ENCODE measurements at places on chromosomes 4 and X.

DNA sequence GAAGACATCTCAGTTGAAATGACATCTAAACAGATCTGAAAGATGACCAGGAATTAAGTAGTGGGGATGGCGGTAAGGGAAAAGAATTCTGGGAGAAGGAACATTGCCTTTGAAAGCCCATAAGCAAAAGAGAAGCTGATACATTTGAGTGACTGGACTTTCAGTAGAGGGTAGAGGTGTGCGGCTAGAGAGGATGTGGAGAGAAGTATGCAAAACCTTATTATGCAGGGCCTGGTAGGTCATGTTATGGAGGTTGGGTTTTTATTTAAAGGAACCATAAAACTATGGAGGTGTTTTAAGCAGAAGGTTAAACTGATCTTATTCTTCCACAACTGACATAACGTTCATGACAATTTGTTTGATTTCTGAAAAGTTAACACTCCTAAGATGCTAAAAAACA lies 36.3 kb downstream of the RPS6KA3 start:
- no peak overlapping the region for H3K27ac ChIP-seq
- no peaks in the 10 kb centered on the region for H3K4me1 ChIP-seq
- H3K36me3 ChIP-seq: peaks cover 57% of the 10 kb centered on the region
- H3K27me3 ChIP-seq: no peaks in the 10 kb centered on the region

DNA sequence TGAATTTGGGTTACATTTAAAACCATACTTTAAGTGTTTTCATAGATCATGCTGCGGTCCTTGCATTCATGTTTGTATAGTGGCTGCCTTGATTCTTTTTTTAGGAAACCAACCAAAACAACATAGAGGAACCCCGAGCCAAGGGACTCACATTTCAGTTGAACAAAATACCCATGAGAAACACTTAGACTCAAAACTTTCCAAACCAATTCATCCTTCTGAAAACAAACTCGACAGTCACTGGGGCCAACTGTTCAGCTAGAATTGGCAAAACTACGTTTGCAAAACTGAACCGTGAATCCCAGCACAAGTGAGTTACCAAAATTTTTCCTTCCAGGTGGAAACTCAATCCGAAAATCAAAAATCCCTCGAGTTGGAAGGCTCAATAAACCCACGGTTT lies 1.4 kb downstream of the ADGRA3 start:
- H3K4me1 ChIP-seq: no peaks in the 10 kb centered on the region
- no peaks in the 10 kb centered on the region for H3K27me3 ChIP-seq
- H3K4me3 ChIP-seq: peak overlapping the region; percentile 44
- no peaks in the 10 kb centered on the region for H3K36me3 ChIP-seq
- DNase-seq: no peak

GRCh38 chrX:63186137-63186536 lies 165.0 kb downstream of the SPIN4 start:
- H3K27me3 ChIP-seq: no peaks in the 10 kb centered on the region
- no peak overlapping the region for H3K27ac ChIP-seq
- H3K4me1 ChIP-seq: no peaks in the 10 kb centered on the region
- H3K4me3 ChIP-seq: no peak overlapping the region

DNA sequence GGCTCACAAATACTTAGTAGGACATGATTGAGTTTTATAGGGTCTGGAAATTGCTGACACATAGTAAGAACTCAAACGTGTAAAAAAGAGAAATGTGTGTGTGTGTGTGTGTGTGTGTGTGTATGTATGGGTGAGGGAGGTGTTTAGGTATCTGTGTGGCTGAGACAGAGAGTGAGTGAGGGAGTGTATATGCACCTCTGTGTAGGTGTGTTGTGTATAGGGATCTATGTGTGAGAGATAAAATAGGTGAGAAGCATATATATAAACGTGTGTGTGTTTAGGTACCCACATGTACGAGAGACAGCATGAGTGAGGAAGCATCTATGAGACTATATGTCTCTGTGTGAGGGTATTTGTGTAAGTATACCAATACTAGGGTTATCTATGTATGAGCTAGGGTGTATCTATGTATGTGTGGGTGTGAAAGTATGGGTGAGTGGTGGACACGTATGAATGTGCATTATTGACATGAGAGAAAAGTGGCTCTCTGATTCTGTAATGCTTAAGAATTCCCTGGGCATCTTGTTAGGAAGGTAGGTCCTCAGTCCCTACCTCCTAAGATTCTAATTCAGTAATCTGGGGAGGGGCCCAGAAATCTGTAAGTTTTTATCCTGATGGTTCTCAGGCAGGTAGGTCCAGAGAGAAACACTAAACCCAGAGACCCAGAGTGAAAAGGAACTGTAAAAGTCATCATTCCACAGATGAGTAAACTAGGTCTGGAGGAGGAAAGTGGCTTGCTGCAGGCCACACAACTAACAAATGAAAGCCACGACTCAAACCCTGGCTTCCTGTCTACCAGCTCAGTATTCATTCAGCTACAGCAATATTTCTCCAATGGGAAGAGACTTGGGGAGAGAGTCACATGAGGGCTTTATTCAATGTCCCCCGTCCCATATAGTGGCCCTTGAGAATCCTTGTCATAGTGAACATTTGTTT lies 237.0 kb downstream of the IDS start:
- H3K4me3 ChIP-seq: no peak overlapping the region
- H3K27ac ChIP-seq: no peak overlapping the region
- no peaks in the 10 kb centered on the region for H3K36me3 ChIP-seq
- no peaks in the 10 kb centered on the region for H3K27me3 ChIP-seq
- DNase-seq: no peak

- no peak overlapping the region for H3K27ac ChIP-seq
- no peak for DNase-seq
- no peaks in the 10 kb centered on the region for H3K4me1 ChIP-seq
- no peak overlapping the region for H3K4me3 ChIP-seq
Measured at GRCh38 chr4:16129336-16129735, 45.5 kb upstream of the PROM1 start.

- H3K27me3 ChIP-seq: no peaks in the 10 kb centered on the region
- peak; percentile 13 for DNase-seq
- no peak overlapping the region for H3K27ac ChIP-seq
- no peaks in the 10 kb centered on the region for H3K36me3 ChIP-seq
- H3K4me3 ChIP-seq: no peak overlapping the region
Measured at GRCh38 chr4:47490550-47490949, 5.5 kb downstream of the ATP10D start.

GRCh38 chrX:48890934-48891401 lies 6.6 kb downstream of the TIMM17B start:
- no peak for DNase-seq
- peak overlapping the region; percentile 29 for H3K27ac ChIP-seq
- H3K4me1 ChIP-seq: peaks cover 21% of the 10 kb centered on the region

DNA sequence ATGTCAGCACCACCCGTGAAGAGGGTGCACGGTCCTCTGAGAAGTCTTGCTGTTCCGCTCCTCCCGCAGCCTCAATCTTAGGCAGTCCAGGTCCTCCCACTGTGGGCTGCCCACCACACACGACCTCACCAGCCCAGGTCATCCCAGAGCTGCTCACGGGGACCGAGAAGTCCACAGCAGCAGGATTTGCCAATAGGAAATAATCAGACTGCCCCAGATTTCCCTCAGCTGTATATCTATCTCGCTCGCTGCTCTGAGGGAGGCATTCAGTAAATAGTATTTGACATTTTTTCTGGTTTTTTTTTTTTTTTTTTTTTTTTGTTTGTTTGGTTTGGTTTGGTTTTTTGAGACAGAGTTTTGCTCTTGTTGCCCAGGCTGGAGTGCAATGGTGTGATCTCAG lies 83.8 kb downstream of the STOX2 start:
- H3K4me1 ChIP-seq: no peaks in the 10 kb centered on the region
- H3K4me3 ChIP-seq: no peak overlapping the region
- no peak for DNase-seq
- no peak overlapping the region for H3K27ac ChIP-seq

- H3K4me3 ChIP-seq: no peak overlapping the region
- H3K36me3 ChIP-seq: no peaks in the 10 kb centered on the region
- H3K27ac ChIP-seq: no peak overlapping the region
- no peaks in the 10 kb centered on the region for H3K27me3 ChIP-seq
- H3K4me1 ChIP-seq: no peaks in the 10 kb centered on the region
Measured at GRCh38 chrX:13891377-13892140, 74.7 kb upstream of the GPM6B start.

DNA sequence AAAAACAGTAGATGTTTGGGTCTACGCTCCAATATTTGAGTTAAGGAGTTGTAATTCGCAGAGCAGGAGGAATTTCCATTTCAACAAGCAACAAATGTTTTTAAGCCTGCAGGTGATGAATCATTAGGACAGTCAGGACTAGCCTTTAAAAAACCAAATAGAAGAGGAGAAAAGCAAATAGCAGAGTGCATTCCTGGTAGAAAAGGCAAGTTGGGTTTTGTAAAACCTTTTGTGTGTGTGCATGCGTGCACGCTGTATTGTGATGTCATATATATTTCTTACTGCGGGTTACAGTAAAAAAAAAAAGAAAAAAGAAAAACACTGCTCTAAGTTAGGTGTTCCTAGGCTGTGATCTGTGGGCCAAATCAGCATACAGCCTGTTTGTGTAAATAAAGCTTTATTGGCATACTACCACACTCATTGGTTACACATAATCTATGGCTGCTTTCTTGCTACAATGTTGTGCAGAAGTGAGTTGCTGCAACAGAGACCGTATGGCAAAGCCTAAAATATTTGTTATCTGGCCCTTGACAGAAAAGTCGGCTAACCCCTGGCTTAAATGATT lies 135.6 kb downstream of the MID1 start:
- no peaks in the 10 kb centered on the region for H3K27me3 ChIP-seq
- no peak overlapping the region for H3K27ac ChIP-seq
- DNase-seq: no peak
- no peaks in the 10 kb centered on the region for H3K4me1 ChIP-seq
- H3K4me3 ChIP-seq: no peak overlapping the region

DNA sequence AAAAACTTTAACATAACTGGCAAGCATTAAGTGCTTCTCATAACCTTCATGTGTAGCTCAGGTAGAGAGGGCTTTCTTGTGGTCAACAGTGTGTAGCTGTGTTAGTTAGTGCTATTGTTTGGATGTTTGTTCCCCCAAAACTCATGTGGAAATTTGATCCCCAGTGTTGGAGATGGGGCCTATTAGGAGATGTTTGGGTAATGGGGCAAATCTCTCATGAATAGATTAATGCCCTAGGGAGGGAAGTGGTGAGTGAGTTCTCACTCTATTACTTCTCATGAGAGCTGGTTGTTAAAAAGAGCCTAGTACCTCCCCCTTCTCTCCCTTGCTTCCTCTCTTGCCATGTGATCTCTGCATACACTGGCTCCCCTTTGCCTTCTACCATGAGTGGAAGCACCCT lies 16.5 kb upstream of the SLC25A43 start:
- no peak overlapping the region for H3K27ac ChIP-seq
- no peak for DNase-seq
- H3K4me1 ChIP-seq: no peaks in the 10 kb centered on the region
- H3K4me3 ChIP-seq: no peak overlapping the region
- H3K27me3 ChIP-seq: no peaks in the 10 kb centered on the region
- no peaks in the 10 kb centered on the region for H3K36me3 ChIP-seq

DNA sequence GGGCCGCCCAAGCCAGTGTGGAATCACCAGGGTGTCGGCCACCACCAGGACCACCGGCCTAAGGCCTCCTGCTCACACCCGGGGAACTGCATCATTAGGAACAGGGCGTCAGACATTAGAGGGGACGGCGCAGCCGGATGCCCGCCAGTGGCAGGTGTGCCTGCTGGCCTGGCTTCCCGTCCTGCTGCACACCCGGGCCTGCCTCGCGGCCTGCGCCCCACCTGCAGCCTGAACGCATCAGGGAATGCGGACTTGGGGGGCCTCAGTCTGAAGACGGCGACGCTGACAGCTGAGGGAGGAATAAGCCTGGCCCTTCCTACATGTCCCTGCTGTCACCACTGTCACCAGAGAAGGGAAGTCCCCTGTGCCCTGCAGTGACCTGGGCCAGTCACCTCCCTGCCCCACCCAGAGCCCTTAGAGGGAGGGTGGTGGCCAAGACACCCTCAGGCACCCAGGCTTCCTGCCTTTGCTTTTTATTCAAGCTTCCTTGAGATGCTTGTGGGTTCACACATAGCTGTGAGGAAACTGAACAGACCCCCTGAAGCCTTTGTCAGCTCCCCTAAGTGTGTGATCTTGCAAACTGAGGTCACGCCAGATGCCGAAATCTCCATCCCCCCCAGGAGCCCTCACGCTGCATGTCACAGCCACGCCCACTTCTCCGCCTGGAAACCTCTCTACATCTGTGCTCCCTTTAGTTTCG lies 3.2 kb downstream of the DGKQ start:
- H3K4me3 ChIP-seq: no peak overlapping the region
- no peak overlapping the region for H3K27ac ChIP-seq
- no peak for DNase-seq
- H3K36me3 ChIP-seq: no peaks in the 10 kb centered on the region
- peaks cover 40% of the 10 kb centered on the region for H3K4me1 ChIP-seq
- H3K27me3 ChIP-seq: peaks cover 2% of the 10 kb centered on the region

DNA sequence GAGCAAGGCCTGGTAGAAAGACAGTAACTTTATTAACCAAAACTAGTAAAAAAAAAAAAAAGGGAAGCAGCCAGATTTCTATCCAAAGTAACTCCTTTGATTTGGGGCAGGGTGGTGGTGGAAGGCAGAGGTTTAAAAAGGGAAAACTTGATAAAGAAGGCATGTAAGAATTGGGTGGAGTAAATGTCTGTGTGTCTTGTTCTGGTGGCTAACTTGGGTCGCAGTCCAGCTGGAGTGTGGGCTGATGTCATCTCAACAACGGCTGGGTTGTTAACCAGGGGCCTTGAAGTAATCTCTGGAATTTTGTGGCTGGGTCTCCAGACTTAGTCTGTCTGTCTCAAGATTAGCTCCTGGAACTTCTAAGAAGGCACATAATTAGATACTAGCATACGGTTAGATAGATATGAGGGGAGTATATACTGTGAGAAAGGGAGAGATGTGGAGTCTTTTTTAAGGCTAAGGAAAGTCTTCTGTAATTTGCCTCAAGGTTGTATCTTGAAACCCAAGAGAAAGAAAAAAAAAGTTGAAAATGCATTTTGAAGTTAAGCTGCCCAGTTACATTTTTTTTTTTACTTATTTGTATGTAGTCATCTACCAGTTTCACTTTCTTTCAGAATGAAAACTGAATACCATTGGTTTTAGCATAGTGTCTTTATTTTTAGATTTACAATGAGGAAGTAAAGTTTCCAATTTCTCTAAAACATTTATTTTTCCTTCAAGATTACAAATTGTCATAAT lies 48.3 kb downstream of the MTHFD2L start:
- no peak overlapping the region for H3K27ac ChIP-seq
- DNase-seq: no peak
- no peaks in the 10 kb centered on the region for H3K27me3 ChIP-seq

DNA sequence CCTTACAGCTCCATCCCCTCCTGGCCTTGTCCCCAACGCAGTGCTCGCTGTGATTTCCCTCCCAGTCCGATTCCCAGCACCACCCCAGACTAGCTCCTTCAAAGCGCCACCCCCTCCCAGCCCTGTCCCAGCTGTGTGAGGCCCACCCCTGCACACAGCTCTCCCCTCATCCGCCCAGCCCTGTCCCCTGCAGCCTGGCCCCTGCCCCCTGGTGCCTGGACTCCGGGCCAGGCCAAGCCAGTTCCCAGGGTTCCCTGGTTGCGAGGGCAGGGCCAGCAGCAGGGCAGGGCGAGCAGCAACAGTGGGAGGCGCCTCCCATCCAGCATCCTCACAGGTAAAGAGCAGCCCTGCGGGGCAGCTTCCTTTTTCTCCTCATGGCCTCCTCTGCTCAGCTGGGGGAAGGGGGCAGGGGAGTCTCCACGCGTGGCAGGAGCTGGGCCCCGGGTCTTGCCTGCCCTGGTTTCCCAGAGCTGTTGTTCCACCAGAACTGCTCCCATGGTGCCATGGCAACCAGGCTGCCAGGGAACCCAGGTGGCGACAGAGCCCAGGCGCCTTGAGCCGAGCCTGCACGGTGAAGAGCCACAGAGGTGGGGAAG lies 24.8 kb downstream of the IQSEC2 start:
- no peak for DNase-seq
- H3K36me3 ChIP-seq: no peaks in the 10 kb centered on the region
- H3K4me3 ChIP-seq: no peak overlapping the region
- H3K4me1 ChIP-seq: peaks cover 2% of the 10 kb centered on the region
